NCI-H1417 (cell line): ENCODE measurements at places on chromosomes 5 and 9.
A peak's percentile ranks its signal among the peaks of the same experiment; 100 is the strongest.

DNA sequence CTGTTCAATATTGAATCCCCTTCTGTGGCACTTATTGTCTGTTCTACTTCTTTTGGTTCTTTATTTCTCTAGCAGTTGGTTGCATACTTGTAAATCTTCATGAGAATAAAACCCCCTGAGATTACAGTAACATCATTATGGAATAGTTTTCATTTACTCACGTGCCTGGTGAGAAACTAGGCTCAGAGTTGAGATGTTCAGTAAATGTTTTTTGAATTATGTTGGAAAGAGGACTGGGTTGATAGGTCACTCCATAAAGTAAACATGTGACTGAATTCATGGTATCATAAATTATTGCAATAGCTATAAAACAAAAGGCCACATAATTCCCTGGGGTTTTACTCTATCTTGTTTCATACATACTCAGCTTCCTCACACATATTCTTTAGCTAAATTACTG is 174.2 kb upstream of the C9orf72 start:
- no peak for DNase-seq

DNA sequence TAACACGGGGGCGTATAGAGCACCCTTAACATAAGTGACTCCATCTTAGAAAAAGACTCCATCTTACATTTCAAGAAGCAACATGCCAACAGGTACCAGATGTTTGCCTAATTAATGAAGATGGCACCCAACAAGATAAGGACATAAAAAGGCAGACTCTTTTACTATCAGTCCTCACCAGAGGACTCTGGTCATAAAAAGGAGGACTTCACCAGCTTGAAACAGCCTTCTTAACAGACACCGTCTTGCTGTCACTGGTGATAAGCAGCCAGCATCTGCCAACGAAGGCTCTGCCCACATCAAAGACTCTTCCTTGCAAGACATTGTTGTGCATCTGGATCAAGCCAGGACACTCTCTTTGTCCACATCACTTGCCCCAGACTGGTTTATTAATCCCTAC is 80.3 kb downstream of the S1PR3 start:
- no peak for DNase-seq

- no peak for DNase-seq
Observed at GRCh38 chr5:1536871-1537602, 13.3 kb upstream of the LPCAT1 start.

DNA sequence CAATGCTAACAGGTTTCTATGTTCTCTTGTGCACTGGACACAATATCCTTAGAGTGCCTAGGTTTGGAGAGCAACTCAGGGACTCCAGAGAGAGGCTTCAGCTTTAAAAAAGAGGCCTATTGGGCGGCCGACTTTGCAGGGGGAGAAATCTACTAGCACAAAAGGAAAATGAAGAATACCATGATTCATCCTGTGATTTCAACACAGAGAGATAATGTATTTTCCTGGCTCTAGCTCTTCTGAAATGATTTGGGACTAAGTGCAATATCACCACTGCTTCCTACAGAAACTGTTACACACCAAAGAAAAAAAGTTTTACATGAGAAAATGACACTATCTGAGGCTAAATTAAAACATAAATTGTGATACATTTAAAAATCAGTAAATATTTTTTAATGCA is 146.1 kb upstream of the TSLP start:
- DNase-seq: no peak

GRCh38 chr9:32010322-32010721 is 374.1 kb upstream of the ACO1 start:
- DNase-seq: no peak

DNA sequence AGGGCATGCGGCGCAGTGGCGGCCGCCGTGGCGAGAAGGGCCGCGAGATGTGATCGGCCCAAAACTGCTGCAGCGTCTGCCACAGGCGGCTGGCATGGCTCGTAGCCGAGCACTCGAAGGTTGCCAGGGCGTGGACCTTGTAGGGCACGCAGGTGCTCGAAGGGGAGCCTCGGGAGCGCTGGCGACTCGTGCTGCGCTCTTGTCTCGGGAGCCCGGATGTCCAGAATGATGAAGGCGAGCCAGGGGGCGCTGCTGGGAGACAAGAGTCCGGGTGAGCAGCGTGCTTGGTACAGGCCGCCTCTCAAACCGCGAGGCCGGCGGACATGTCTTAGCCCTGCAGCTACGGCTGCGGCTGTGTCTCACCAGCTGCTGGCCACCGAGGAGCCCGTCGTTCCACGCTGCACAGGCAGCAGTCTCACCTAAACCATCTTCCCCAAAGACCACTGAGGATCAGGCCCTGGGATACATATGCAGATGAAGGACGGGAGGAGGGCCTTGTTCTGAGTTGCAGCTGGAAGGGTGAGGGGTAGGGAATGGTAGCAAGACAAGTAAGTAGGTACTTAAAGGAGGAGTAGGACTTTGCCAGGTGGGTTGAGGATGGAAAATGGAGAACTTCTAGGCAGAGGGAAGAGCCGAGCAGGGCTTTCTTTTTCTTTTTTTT is 1.7 kb downstream of the CBY3 start:
- peak; percentile 95 for DNase-seq

- DNase-seq: no peak
Observed at GRCh38 chr9:91586282-91586681, 162.7 kb upstream of the NFIL3 start.

- DNase-seq: no peak
Observed at GRCh38 chr9:131609099-131609830, 63.9 kb downstream of the PRRT1B start.

DNA sequence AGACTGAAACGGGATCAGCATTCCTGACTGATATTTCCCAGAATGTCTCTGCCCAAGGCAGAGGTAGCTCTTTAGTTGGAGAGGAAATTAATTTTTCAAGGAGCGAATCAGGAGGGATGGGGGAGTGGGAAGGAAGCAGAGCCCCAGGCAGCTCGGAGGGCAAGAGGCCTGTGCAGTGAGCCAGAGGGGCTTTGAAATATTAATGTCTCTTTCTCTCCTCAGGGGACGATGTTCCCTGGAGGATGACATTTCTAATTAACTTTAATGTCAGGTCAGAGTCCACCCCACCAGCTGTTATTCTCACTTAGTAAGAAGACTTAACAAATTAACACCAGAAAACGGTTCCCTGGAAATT is 45.6 kb downstream of the SLC6A7 start:
- no peak for DNase-seq

DNA sequence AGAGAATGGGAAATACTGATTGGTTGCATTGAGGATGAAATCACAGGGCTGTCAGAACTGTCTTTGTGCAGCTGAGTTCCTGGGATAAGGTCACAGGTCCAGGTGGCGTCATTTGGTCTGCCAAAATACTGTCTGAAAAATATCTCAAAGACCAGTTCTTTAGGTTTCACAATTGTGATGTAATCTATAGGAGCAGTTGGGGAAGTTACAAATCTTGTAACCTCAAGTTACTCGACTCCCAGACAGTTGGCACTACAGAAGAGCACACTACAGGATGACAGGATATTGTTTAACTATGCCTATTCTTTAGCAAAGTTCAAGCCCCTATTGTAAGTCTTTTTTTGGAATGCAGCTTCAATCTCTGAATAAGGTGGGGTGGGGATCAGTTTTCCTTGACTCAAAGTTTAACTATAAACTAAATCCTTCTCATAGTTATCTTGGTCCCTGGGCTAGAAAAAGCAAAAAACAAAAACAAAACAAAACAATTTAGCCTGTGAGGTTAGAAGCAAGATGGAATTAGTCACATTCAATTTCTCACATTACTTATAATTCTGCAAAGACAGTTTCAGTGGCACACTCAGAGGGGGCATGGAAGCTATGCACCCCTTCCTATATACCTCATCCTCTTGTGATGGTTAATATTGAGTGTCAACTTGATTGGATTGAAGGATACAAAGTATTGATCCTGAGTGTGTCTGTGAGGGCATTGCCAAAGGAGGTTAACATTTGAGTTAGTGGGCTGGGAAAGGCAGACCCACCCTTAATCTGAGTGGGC is 276.0 kb downstream of the AUH start:
- no peak for DNase-seq

DNA sequence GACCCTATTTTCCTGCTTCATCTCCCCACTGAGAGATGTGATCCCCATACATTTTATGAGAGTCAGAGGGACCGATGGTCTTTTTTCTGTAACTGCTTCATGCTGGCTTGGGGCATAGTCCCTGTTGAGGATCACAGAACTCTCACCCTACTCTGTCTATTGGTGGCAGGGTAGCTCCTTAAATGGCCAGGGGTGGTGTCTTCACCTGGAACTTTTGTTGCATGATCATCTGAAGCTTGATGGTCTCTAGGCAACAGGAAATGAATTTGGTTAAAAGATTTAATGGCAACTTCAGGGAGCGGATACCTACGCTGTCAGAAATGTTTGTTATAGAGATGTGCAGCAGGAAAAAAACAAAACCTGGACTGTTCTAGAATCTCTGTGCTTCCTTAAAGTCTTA is 87.0 kb upstream of the GLIS3 start:
- DNase-seq: no peak

- no peak for DNase-seq
Observed at GRCh38 chr9:80028501-80028900, 456.7 kb downstream of the TLE4 start.

GRCh38 chr5:57411982-57412381 is 70.6 kb downstream of the ACTBL2 start:
- DNase-seq: no peak

DNA sequence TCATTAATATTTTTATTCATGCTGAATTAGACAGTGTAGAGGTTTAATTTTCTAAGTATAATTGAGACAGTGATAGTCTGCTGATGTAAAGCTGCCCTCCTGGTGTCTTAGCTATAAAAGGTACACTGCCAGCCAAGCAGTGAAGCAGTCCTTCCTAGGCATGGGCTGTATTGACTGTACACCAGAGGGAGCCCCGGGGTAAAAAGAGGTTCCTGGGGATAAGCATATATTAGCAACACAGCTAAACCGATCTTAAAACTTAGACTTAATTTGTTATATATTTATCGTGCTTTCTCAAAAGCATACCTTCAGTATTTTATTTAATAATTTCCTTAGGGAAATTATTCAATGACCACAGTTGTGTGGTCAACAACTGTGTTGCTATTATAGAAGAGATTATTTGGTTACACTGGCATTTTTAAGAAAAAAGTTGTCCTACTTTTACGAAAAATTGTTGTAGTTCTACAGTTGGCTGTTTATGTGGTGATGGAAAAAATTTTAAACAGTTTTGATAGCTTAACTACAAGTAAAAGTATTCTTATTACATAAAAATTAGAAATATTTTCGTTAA is 68.8 kb downstream of the ELL2 start:
- peak; percentile 31 for DNase-seq

DNA sequence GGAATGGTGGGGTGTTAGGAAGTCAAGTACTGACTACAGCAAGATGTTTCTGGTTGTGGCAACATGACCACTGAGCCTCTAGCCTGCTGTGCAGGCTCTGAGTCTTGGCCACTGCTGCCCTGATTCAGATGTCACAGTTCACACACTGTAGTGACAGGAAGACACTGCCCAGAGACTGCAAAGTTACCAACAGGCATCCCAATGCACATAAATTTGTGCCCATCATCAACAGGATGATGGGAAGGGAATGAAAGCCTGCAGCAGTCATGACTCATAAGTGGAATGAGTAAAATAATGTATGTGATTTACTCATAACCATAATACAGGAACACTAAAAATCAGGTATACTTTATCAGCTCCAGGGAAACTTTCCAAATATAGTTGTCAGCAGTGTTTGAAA is 251.6 kb upstream of the HAPLN1 start:
- no peak for DNase-seq

GRCh38 chr9:114900942-114901802 is 29.2 kb downstream of the TNFSF8 start:
- DNase-seq: no peak

DNA sequence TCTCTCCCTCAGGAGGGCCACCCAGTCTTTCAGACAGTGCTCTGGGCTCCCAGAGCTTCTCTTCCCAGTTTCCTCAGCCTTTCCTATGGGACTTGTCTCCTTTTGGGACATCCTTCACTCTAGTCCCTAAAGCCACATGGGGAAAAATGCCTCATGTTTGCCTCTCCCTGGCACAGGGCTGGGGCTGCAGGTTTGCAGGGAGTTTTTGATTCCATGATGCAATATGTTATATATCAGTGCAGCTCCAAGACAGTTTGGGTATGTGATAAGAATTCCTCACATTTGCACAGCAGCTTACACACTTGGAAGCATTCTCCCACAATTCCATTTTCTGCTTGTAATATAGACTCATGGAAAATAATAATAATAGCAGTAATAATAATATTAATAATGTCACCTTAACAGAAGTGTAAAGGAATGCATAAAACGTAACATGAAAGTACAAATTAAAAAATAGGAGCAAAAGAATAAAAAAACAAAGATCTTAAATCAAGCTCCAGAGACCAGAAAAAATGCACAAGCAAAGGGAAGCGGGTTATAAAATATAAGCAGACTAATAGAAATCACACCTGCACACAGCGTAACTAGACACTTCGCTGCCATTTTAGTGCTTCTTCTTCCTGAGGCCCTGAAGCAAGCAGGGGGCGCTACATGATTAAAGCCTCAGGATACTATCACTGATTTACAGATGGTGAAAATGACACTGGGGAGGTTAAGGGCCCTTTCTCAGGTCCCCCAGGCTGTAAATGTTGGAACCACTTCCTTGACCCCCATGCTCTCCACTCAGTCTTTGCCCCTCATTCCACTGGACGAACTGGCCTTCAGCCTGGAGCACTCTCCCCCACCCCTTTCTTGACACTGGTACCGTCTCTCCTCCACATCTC is 70.0 kb upstream of the IL17B start:
- DNase-seq: no peak

DNA sequence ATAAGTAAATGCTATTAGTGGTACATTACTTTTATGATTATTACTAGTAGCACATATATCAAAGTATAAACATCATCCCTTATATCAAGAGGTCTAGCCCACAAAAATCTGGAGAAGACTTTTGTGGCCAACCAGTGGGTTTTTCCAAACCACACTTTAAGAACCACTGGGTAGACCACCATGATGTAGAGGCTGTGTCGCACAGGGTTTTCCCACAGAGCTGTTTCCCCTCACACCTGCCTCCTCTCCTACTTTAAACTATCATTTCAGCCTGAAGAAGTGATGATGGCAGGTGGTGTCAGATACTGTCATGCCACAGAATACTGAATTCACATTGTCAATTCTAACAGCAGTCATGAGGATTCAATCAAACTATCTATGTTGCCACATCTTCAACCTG is 109.2 kb downstream of the FBXW11 start:
- DNase-seq: no peak

- no peak for DNase-seq
Observed at GRCh38 chr9:19140259-19140658, 13.0 kb upstream of the PLIN2 start.
